ENCODE measurements at places on chromosomes 5 and 9.

GRCh38 chr9:107932601-107933000 is 443.0 kb upstream of the KLF4 start:
- DNase-seq, result no peak

DNA sequence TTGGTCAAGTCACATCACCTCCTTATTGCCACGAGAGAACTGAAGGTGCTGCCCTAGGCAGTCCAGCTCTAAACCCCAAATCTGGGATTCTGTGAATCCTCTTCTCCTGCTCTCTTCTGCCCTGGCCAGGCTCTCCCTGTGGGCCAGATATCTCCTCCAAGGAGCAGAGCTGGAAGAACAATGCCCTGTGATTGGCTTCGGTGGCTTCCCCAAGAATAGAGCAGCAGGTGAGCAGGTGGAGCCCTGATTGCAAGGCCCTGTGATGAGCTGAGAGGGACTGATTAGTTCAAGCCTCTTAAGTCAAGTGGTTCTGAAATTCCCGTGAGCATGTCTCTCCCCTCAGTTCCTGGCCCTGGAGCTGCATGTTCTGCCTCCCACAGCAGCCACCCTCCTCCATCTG is 175.3 kb upstream of the BRINP1 start:
- DNase-seq, result no peak

- no peak for DNase-seq
Observed at GRCh38 chr5:93723005-93723404, 18.4 kb downstream of the POU5F2 start.

DNA sequence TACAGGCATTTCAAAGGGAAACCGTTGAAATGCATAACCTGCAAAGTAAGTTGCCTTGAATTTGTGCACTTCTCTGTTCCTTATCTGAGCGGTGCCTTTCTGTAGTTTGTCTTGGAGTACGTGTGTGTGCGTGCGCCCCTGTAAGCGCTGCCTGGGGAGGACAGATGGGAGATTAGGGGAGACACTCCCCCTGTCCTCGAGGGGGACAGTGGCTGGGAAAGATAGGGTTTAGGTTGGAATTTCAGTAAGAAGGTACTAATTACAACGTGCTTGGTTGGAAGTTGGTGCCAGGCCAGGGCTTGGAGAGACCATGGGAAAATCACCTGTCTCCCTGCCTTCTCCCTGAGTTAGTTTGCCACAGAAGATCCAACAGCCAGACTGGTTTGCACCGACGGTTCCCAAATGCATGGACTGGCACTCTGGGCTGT is 73.2 kb downstream of the PIK3R1 start:
- DNase-seq, result no peak

GRCh38 chr5:40073927-40074326 is 605.8 kb upstream of the PTGER4 start:
- no peak for DNase-seq

- DNase-seq, result peak; percentile 92
Observed at GRCh38 chr5:59222687-59223511, 640.0 kb downstream of the RAB3C start.
